ENCODE measurements at places on chromosomes 7 and 10.

DNA sequence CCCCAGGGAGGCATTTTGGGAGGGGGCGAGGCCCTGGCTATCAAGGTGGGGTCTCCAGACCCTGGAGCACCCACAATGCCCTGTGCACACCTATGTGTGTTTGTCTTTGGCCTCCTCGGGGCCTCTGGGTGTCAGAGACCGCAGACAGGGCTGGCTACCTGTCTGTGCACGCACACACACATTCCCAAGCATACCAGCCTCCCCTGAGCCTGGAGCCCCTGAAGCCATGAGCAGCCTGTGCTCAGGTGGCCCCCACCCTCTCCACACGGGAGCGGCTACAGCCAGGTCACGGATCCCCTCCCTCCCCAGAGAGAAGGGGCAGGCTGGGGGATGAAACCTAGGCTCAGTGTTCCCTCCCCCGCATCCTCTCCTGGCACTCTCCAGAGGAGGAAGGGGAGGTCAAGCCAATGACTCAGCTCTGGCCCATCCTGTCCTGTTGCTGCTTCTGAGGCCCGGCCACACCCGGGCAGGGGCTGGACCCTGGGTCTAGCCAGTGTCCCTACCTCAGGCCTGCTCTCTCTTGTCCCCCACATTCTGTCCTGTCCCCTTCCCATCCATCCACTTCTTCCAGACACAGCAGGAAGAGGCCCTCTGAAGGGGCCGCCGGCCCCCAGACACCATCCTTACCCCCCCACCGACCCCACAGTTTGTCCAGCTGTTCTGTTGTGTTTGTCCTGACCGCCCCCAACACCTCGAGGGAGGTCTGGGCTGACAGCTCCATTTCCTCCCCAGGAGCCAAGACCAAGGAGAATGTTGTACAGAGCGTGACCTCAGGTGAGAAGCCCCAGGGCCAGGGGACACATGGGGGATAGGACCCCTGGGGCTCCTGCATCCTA is 720 bp downstream of the SNCG start:
- no peak for DNase-seq

DNA sequence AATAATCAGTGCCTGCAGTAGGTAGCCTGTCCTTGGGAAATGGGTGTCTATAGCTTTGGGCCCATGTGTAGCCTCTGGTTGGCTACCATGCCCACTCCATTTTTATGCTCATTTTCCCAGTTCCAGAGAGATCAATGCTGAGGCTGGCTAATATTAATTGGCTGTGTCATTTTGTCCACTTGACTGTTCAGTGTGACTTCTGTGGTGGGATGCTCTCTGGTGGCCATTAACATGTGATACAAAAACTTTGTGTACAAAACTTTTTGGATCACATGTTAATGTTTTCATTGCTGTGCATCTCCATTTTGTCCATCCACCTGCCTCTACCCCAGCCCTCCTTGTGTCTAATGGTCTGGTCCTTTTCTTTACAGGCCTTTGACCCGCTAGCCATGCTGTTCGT is 22.7 kb downstream of the VIM start:
- no peak for DNase-seq

- DNase-seq, result no peak
These were observed 133.1 kb downstream of the MYL10 start for GRCh38 chr7:101496017-101496416.

DNA sequence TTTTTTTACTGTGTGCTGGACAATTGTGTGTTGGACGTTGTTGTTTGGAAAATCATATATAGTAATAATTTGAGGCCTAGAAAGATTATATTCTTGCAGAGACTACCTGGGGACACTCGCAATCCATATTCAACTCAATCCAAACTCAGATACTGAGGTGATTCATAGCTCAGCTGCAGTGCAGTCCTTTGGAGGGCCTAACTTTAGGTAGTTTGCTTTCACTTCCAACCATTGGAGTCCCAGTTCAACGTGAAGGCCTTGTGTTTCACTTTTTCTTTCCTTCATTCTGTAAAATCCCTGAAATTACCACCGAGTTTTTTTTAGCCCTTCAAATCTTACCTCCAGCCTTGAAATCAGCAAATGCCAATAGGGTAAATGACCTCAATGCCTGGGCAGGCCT is 32.3 kb downstream of the ATRNL1 start:
- DNase-seq, result no peak

GRCh38 chr7:35781767-35782515 is 18.9 kb upstream of the SEPTIN7 start:
- DNase-seq, result no peak

DNA sequence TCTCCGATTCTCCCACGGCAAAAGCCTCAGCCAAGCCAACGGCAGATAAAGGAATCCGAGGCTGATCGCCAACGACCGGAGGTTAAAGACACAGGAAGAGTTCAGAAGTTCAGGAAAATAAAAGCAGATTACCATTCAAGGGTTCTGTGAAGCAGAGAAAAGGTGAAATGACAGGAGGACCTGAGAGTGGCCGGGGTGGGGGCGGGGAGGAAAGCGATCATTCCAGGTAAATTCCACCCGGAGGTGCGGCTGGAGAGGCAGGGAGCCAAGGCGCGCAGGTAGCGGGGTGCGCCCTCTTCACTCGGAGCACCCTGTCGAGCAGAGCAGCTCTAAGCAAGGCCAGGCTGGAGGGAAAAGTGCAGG is 35.3 kb upstream of the SEPHS1 start:
- no peak for DNase-seq
